Foreskin melanocyte (primary cell): ENCODE measurements at places on chromosomes 4 and X.

DNA sequence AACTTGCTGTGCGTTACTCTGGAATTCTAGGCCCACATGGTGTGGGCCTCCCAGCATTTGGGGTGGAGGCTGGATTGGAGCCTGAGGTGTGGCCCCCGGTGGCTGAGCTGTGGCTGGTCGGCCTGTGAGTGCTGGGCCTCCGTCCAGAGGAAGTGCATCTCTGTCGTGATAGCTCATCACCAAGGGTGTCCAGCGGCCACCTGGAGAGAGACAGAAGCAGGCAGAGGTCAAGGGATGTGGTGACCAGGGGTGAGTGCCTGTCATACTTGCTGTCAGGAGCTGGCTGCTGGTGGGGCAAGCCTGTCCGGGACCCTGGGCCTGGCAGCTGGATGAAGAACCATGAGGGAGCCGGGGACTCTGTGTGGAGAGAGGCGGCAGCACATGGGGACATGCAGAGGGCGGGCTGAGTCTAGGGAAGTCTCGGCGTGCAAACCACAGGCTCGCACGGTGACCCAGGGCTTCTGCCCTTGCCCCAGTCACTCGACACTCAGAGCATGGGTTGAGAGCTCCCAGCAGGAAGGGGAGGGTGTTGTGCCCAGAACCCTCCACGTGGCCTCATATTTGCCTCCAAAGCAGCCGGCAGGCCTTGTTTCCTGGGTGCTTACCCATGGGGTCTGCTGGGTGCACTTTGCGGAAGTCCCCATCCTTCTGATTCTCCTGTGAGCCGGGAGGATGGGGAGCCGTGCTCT lies 6.2 kb downstream of the SORCS2 start:
- no peak for DNase-seq

GRCh38 chrX:136736690-136737089 lies 44.0 kb downstream of the ARHGEF6 start:
- DNase-seq = peak; percentile 79

- peak; percentile 76 for DNase-seq
Measured at GRCh38 chr4:183335369-183335940, 13.2 kb upstream of the CLDN24 start.

- DNase-seq = peak; percentile 13
Measured at GRCh38 chr4:47641755-47642154, 156.7 kb downstream of the ATP10D start.

- no peak for DNase-seq
Measured at GRCh38 chr4:121697564-121697963, 784 bp upstream of the ANXA5 start.

GRCh38 chr4:127586922-127587571 lies 45.7 kb upstream of the INTU start:
- DNase-seq = no peak

DNA sequence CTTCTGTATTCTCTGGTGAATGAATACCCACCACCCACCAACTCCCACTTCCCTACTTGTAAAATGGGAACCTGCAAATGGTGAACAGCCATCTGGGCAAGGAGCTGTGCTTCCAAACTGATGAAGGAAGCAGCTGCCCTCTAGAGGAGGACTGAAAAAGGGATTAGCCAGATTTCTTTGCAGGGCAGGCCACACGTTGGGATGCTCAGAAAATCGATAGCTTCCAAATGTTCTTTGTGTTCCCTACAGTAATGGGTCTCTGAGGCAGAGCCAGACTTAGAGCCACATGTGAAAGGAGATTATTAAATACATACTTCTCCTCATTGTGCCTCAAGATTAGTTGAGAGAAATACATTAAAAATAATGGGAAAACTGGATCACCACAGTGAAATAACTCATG lies 39.3 kb upstream of the LPAR4 start:
- DNase-seq = no peak

GRCh38 chrX:12709047-12709446 lies 82.2 kb upstream of the PRPS2 start:
- DNase-seq = no peak

DNA sequence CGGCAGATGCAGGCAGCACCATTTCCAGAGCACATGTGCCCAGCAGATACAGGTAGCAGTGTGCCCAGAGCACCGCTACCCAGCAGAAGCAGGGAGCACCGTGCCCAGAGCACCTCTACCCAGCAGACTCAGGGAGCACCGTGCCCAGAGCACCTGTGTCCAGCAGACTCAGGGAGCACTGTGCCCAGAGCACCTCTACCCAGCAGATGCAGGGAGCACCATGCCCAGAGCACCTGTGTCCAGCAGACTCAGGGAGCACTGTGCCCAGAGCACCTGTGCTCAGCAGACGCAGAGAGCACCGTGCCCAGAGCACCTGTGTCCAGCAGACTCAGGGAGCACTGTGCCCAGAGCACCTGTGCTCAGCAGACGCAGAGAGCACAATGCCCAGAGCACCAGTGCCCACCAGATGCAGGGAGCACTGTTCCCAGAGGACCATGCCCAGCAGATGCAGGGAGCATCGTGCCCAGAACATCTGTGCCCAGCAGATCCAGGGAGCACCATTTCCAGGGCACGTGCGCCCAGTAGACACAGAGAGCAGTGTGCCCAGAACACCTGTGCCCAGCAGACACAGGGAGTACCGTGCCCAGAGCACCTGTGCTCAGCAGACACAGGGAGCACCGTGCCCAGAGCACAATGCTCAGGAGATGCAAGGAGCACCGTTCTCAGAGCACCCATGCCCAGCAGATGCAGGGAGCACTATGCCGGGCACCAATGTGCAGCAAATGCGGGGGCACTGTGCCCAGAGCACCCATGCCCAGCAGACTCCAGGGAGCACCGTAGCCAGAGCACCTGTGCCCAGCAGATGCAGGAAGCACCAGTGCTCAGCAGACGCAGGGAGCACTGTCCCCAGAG lies 236.4 kb downstream of the DHRSX start:
- DNase-seq = no peak

GRCh38 chr4:64062991-64063390 lies 346.3 kb downstream of the TECRL start:
- DNase-seq = no peak

GRCh38 chr4:15003401-15003890 lies 1.2 kb downstream of the CPEB2 start:
- DNase-seq = no peak

DNA sequence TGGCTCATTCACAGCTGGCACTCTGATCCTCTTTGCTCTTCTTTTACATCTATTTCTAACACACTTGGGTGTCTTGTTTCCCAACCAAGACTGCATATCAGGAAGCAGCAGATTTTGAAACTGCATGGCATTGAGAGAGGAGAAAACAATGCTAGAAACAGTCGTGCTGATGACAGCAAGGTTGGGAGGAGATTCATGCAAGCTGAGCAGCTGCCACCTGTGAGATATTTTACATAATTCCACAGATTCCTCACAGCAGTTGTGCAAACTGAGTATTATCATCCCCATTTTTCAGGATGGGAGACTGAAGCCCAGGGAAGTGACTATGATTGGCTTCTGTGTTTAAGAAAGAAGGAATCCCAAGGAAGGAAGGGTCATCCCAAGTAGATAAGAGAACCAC lies 105.0 kb downstream of the SLC2A9 start:
- DNase-seq = no peak

GRCh38 chrX:125387945-125388344 lies 68.3 kb downstream of the TEX13C start:
- no peak for DNase-seq

DNA sequence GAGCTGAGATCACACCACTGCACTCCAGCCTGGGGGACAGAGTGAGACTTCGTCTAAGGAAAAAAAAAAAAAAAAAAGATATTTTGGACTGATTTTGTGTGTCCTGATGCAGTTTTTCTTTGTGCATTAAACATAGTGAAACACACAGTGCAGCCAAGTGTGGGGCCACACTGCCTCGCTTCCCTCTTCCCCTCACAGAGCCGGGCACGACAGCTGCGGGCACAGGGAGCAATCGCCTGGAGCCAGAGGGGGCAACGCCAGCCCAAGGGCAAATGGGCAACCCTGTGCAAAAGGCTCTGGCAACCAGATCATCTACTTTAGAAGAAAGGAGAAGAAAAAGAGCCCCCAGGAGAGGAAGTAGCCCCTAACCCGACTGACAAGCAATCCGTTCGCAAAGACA lies 13.5 kb upstream of the CCNQ start:
- no peak for DNase-seq

- no peak for DNase-seq
Measured at GRCh38 chr4:41384992-41385391, 128.3 kb downstream of the UCHL1 start.
